Putamen (tissue), 1 donor: ENCODE measurements at places on chromosomes 4 and X.

DNA sequence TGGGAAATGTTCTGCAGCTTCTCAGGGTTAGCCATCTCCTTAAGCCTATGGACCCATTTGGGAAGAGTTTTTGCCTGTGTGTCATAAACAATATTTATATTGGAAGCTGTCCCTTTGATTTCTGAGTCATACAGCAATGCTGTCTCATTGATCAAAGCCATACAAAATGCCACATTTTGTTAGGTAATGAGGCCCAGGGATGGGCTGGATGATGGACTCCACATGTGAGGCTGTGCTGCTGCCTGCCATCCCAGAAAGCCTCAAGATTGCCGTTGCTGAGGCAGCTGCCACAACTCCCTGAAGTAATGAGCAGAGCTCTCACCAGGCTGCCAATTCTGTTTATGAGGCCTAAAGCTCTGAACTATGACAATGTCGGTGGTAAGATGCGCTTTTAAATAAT lies 12.2 kb upstream of the GJB1 start:
- DNase-seq = no peak

DNA sequence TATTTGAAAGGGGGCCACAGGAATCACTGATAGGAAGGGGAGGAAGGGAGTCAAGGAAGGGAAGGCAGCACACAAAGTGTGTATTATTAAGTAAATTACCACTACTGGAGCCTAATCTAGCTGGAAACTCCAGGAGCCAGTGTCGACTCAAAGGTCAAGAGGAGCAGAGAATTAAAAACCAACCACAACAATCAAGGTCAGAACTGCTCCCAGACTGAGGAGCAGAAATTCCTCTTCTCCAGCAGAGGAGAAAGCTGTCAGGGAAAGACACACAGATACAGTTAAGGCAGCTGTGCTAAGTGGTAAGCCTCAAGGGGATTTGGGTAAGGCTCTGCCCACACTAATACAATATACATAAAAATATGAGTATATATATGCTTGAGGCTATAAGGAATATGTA lies 87.5 kb upstream of the PTPN13 start:
- no peak for DNase-seq

- DNase-seq = peak; percentile 5
Measured at GRCh38 chrX:6384371-6384770, 150.5 kb downstream of the VCX3A start.

GRCh38 chr4:2937146-2937857 lies 25.9 kb downstream of the NOP14 start:
- DNase-seq = no peak

DNA sequence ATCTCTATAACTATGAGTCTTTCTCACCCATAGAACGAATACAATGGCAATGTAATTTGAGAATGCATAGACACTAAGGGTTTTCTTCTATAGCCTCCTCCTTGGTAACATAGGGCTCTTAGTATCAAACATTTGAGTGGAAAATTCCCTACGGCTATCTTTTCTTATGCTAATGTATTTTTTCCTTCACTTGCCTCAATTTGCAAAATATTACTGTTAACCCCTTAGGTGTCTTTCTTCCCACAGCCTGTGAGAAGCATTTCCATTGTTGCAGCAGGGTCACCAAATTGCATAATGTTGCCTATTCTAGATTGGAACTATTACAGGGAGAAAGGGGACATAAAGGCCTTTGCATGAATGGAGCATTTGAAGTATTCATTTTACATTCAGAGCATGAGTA lies 140.5 kb upstream of the RAPGEF2 start:
- no peak for DNase-seq

- DNase-seq = no peak
Measured at GRCh38 chrX:110667706-110668105, 127.9 kb downstream of the CHRDL1 start.

DNA sequence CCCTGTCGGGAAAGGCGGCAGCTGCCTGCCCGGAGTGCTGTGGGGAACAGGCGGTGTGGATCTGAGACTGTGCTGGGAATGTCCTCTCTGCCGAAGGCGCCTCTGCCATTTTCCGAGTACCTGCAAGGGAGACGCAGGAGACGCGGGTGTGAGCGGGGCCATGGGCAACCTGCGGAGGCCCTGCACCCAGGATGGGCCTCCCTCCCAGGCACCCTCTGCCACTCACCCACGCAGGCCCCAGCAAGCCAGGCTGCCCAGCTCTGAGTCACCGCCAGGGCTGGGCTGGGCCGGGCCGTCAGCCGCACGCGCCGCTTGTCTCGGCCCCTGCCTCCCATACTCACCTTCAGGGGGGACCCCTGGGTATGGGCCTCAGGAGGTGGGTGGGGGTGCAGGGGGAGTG lies 3.5 kb upstream of the FGFR3 start:
- no peak for DNase-seq

DNA sequence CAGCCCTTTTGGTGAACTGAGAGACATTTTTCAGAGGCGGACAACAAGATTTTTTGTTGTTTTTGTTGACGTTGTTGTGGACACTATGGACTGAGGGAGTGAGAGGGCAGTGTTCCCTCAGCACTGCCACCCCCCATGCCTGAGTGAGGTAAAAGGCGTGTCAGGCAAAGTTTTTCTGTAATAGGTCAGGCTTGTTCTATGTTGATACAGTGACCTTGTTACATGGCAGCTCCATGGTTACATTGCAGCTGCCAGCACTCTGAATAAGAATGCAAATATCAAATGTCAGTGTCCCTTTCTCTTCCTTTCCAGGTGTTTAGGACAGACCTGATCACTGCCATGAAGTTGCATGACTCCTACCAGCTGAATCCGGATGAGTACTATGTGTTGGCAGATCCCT lies 36.6 kb downstream of the JADE1 start:
- no peak for DNase-seq

DNA sequence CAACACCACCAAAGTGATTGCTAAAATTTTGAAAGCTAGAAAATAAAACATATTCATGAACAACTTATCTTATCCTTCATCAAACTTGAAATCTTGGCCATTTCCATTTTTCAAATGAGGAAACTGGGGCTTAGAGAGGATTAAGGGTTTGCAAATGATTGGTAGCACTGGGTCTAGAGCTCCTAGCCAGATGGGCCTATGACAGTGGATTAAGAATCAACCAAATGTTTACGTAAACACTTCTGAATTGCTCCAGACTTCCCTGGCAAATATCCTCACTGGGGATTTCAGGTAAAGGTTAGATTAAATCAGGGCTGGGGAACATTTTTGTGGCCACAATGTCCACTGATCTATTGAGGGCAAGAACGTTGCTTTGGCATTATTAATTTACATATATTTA lies 241.2 kb downstream of the ANK2 start:
- no peak for DNase-seq

- DNase-seq = no peak
Measured at GRCh38 chr4:77201343-77201742, 44.3 kb downstream of the CCNG2 start.

- no peak for DNase-seq
Measured at GRCh38 chr4:75995727-75996126, 5.0 kb upstream of the SDAD1 start.

GRCh38 chr4:124105212-124105611 lies 607.3 kb downstream of the ANKRD50 start:
- DNase-seq = no peak

- DNase-seq = no peak
Measured at GRCh38 chr4:18405054-18405453, 383.5 kb upstream of the LCORL start.

GRCh38 chr4:143514497-143514896 lies 995 bp downstream of the SMARCA5 start:
- DNase-seq = peak; percentile 55

DNA sequence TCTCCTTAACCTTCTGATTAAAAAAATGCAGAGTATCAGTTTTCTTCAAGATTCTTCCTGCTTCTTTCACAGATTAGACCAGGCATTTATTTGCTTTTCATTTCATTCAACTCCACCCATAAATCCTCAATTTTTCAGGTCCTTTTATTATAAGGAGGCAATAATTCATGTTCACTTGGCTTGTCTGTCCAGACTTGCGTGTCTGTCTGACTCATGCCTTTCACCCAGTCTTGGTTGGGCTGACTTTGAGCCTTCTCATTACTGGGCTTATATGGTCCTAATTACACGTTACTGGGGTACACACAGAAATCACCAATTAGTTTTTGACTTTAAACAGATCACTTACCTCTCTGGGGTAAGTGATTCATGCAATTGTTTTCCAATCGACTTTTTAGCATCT lies 48.8 kb upstream of the GALNT7 start:
- no peak for DNase-seq

DNA sequence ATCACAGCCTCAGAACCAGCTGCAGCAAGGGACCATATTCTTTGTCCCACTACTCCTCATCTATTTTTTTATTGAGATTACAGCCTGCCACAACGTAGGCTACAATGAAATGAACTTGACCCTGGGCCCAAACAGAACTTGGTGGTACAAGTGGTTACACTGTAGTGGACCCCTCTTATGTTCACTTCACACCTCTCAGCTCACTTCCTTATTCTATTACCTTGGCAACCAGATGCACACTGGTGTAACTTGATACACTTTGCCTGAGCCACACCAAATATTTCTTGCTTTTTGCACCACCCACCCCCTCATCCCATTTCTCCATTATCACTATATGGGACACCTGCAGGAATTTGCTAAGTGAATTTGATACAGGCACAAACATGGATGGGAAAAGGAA lies 105.8 kb downstream of the CXCL13 start:
- no peak for DNase-seq

GRCh38 chr4:140400111-140400510 lies 26.7 kb downstream of the SCOC start:
- no peak for DNase-seq

- DNase-seq = no peak
Measured at GRCh38 chrX:1368385-1368698, 23.6 kb downstream of the SLC25A6 start.

DNA sequence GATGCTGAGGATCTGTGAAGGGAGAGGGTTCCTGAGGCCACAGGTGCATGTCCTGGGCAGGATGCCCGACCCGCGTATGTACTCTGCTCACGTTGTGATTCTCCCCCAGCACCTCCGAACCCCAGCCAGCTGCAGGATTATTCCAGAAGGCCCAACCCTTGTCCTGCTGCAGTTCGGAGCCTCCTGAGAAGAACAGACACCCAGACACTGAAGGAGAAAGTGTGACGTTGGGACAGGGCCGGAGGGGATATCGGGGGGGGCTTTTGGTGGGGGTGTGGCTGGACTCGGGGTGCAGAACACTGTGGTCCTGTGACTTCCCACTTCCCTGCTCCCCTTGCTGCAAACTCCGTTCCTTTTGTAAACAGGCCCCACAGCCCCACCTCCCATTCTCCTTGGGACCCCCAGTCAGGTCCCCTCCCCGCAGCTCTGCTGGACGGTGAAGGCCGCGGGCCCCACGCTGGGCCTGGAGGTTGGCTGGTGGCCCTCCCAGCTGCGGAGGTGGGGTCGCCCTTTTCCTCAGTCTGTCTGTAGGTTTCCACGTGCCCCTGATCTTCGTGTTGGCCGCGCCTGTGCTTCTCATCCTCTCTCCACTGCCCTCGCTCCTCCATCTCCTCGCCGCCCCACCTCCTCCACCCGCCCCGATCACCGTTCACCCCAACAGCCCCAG lies 83.0 kb upstream of the ADRA2C start:
- DNase-seq = no peak

- DNase-seq = no peak
Measured at GRCh38 chr4:123507376-123507775, 110.8 kb downstream of the SPRY1 start.

- DNase-seq = no peak
Measured at GRCh38 chrX:24026432-24026831, 554 bp downstream of the KLHL15 start.

DNA sequence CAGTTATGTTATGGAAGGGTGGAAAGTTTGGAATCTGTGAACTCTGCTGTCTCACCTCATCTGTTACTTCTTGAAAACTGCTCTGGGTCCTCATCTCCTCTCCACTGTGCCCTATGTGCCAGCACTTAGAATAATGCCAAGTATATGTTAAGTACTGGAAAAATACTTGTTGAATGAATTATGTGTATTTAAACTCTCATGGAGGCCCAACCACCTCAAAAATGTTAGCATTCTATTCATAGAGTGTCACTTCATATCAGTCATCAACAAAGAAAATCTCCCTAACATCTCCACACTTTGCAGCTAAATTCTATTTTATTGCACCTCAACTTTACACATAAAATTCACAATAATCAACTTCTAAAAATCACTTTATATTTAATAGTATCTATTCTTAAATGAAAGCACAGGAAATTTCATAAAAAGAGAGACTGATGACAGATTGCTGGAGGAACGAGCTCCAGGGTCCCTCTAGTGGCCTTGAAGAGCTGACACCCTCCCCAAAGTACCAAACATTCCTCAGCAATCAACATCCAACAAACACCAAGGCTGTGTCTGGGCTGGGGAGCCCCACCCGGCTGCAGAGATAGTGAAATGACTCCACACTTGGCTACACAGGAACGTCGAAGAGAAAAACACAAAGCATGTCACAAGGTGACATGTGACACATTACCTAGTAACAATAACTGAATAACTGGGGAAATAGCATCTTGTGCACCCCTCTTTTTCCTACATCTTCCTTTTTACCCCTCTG lies 45.8 kb downstream of the SLC39A8 start:
- no peak for DNase-seq

GRCh38 chr4:66855956-66856355 lies 689.3 kb downstream of the CENPC start:
- no peak for DNase-seq

GRCh38 chr4:73446336-73446938 lies 10.4 kb downstream of the AFP start:
- peak; percentile 28 for DNase-seq

- DNase-seq = no peak
Measured at GRCh38 chrX:37779857-37780256, at the start of gene CYBB. CYBB (plus strand) TSS chrX:37780059; CDS start chrX:37780078, 19 bp downstream.

- no peak for DNase-seq
Measured at GRCh38 chr4:533318-534100, 34.5 kb downstream of the PIGG start.

DNA sequence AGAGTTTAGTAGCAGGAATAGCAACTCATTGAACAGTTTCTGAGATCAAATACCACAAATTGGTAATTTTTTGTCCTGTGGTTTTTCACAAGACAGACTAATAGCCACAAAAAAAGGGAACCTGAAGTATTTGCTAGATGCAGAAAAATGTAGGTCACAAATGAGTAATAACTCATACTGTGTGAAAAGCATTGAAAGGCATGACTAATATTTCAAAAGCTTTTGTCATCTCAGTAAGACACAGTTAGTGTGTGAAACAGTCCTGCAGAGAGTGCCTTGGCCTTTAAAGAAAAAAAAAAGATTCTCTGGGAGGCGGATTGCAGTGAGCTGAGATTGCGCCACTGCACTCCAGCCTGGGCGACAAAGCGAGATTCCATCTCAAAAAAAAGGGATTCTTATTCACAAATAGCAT lies 31.4 kb upstream of the SLC25A31 start:
- peak; percentile 35 for DNase-seq

DNA sequence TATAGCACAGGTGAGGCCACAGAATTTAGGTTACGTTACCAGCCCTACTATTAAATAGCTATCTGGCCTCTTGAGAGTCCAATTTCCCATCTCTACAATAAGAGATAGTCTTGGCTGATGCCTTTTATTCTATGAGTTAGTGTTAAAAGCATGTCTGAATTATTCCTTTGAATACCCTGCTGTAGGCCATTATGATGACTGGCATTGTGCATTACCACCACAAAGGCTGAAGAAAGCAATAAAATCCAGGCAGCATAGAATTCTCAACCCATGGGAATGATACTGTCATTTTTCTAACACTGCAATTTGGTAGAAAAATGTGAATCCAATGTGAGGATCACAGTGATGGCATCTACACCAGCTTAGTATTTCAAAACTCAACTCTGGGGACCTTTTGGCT lies 51.4 kb downstream of the OTC start:
- DNase-seq = no peak
